ENCODE measurements at places on chromosomes 7 and 10. TPM values are rescaled to one million over a fixed set of nuclear protein-coding genes. Genes with fewer than 3 reads are reported as not detected.

Gene ADAM12
- 0.52 TPM for total RNA-seq

- peak; percentile 35 for DNase-seq
These were observed 765 bp downstream of the WBP1L start for GRCh38 chr10:102744374-102745051.

- no peak for DNase-seq
These were observed 46.0 kb downstream of the PRKAR2B start for GRCh38 chr7:107090457-107090856.

DNA sequence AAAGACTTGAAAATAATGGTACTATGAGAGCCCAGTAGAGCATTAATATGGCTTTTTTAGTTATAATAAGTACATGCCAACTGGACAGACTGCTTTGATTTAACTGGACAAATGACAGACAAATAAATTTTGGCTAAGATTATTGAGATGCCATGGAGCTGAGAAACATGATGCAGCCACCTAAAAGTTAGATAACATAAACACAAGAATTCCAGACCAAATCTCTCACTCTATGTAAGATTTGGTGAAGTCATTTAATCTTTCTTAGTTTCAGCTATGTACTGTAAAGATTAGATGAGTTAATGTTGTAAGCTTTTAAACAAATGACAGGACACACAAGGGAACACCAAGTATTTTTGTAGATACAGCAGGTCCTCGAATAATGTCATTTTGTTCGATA lies 118.2 kb downstream of the CACNA2D1 start:
- no peak for DNase-seq

GRCh38 chr7:30448461-30449189 lies 30.0 kb downstream of the NOD1 start:
- DNase-seq: no peak

- DNase-seq: no peak
These were observed 148.0 kb upstream of the INSYN2A start for GRCh38 chr10:127344346-127344745.

GRCh38 chr10:53646525-53646924 lies 873.9 kb upstream of the MBL2 start:
- DNase-seq: no peak

Data from body of pancreas (tissue), 4 donors.